Activated naive CD8-positive, alpha-beta T cell treated with anti-CD3 and anti-CD28 coated beads for 36 hours (primary cell): ENCODE measurements at places on chromosomes 1 and 21. TPM values are rescaled to one million over a fixed set of nuclear protein-coding genes. Genes with fewer than 3 reads are reported as not detected.

ITGB2 gene
- total RNA-seq = 223 TPM

DNA sequence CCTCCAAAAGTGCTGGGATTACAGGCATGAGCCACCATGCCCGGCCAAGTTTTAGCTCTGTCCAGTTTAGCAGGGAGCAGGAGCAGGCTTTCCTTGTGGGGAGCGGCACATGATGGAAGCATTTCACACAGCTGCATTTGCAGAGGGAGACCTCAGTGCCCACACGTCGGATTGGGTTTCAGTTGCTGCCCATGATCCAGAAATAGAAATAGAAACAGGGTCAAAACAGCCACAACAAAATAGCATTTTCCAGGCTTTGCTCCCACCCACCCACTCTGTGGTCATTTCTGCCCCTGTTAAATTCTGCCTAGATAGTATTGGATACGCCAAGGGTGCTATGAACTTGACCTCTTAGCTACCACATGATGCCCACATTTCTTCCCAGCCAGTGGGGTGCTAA lies 128.4 kb downstream of the CNIH3 start:
- peaks cover 33% of the 10 kb centered on the region for H3K4me1 ChIP-seq
- no peak for DNase-seq
- no peaks in the 10 kb centered on the region for H3K36me3 ChIP-seq
- no peak overlapping the region for H3K27ac ChIP-seq

DNA sequence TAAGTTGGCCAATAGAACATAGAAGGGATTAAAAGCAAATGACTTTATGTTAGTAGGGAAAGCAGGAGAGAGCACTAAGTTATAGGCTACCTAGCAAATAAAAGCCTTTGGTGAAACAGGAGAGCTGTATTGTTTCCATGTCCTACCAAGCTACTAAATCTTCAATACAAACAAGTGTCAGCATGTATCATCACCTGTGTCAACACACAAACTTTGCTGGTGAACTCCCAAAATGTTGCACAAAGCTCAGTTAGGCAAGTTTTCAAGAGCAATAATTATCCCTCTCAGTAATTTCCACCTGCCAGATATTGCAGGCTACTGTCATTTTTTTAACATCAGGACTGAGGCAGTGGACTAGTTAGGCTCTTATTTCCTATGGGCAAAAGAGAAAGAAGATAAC lies 77.7 kb upstream of the ADAM30 start:
- H3K4me3 ChIP-seq = no peak overlapping the region
- peaks cover 9% of the 10 kb centered on the region for H3K36me3 ChIP-seq
- H3K27me3 ChIP-seq = no peaks in the 10 kb centered on the region

GRCh38 chr1:18870957-18871356 lies 11.5 kb upstream of the TAS1R2 start:
- H3K4me1 ChIP-seq = no peaks in the 10 kb centered on the region
- no peak for DNase-seq
- no peak overlapping the region for H3K27ac ChIP-seq
- no peaks in the 10 kb centered on the region for H3K36me3 ChIP-seq
- peaks cover 5% of the 10 kb centered on the region for H3K27me3 ChIP-seq

S1PR1 gene
- total RNA-seq = 75.9 TPM

- no peaks in the 10 kb centered on the region for H3K4me1 ChIP-seq
- no peak for DNase-seq
Measured at GRCh38 chr1:240320659-240321058, 229.0 kb downstream of the FMN2 start.

PLEKHG5 gene
- total RNA-seq = 2.2 TPM

DNA sequence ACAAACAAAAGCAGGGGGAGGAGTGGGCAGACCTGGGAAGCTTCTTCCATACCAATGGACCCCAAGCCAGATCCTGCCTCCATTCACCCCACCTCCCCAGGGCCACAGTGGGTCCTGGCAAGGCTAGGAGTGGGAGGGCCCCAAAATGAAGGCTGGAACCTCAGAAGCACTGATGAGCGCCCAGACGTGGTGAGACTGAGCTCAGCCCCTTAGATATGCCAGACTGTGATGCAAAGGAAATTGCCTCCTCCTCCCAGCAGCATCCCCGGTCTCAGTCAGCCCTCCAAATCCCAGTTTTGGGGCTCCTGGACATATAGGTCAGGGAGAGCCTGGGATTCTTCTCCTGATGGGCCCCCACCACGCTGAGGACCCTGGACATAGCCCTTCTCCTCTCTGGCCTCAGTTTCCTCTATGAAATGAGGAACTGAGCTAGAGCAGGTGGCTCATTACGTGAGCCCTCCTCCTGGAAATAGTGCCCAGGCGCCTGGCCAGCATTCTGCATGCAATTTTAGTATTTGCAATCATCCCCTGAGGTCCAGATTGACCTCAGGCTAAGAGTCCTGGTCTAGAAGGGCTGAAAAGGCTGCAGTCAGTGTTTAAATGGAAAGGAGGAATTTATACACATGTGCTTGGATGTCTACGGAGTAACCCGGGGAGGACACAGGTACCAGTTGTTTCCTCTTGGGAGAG lies 33.5 kb downstream of the RHBG start:
- H3K4me1 ChIP-seq = peaks cover 2% of the 10 kb centered on the region
- H3K4me3 ChIP-seq = no peak overlapping the region
- H3K27ac ChIP-seq = no peak overlapping the region
- H3K27me3 ChIP-seq = peaks cover 34% of the 10 kb centered on the region
- H3K36me3 ChIP-seq = no peaks in the 10 kb centered on the region

CYYR1 gene
- total RNA-seq = not detected

OR2W3 gene
- total RNA-seq = not detected

DMRTA2 gene
- 0.08 TPM for total RNA-seq
